ENCODE measurements at places on chromosomes 4 and X.

- no peak for DNase-seq
Measured at GRCh38 chrX:114717921-114718320, 134.0 kb downstream of the HTR2C start.

DNA sequence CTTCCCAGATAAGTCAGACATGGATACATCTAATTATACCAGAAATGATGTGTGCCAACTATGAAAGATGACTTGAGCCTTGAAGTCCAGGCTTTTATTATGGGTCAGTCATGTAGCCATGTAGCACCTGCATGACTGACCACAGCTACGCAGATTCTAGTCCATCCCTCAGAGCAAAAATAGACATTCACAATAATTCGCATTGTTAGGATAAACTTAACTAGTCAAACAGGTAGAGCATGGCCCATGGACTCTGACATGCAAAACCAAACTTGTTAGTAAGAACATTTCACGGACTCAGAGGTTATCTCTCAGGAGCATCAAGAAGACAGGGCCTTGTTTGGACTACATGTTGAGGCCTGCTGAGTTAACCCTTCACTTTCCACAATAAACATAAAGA, 132.6 kb downstream of the PWWP3B start:
- DNase-seq: no peak

DNA sequence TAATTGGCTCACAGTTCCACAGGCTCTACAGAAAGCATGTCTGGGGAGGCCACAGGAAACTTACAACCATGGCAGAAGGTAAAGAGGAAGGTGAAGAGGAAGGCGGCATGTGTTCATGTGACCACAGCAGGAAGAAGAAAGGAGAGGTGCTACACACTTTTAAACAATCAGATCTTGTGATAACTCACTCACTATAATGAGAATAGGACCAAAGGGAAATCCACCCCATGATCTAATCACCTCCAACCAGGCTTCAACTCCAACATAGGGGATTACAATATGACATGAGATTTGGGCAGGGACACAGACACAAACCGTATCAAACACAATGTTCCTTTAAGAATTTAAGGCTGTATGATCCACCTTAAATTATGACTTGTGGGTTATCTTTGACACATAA, 10.5 kb upstream of the PGM2 start:
- no peak for DNase-seq

GRCh38 chr4:139189417-139189749, 12.4 kb upstream of the ELF2 start:
- DNase-seq: no peak

DNA sequence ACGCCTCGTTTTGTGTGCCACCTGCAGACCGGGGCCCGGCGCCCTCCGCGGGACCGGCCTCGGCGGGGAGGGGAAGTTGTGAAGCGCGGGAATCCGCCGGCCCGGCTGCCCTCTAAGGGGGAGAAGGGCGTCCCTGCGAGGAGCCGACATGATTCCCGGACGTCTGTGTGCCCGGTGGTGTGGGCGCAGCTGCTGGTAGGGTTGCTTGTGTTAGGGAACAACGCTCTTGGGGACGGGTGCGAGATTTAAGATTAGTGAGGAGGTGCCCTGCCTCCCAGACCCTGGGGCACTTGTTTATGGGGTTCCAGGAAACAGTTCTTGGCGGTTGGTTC, 627 bp downstream of the CDKN2AIP start:
- no peak for DNase-seq

DNA sequence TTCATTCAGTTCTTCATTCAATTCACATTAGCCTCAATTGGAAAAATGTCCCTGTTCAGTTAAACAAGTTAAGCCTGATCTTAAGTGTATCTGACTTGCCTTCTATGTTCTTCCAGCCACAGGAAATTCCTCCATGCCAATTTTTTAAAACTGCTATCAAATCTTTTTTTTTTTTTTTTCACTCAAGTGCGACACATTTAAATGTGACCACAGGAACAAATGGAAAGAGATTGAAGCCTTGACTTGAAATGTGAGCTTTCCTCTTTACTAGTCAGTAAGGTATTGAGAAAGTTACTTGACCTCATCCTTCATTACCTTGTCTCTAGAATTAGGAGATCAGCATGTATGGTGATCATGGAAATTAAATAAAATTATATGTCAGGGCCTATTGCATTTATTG, 165.1 kb downstream of the SLIT2 start:
- no peak for DNase-seq

- DNase-seq: no peak
Measured at GRCh38 chr4:5424901-5425300, 283.5 kb downstream of the EVC2 start.

GRCh38 chr4:165077034-165077578, 23.4 kb downstream of the TRIM75 start:
- no peak for DNase-seq

GRCh38 chrX:105696870-105697269, 125.5 kb upstream of the NRK start:
- DNase-seq: no peak

DNA sequence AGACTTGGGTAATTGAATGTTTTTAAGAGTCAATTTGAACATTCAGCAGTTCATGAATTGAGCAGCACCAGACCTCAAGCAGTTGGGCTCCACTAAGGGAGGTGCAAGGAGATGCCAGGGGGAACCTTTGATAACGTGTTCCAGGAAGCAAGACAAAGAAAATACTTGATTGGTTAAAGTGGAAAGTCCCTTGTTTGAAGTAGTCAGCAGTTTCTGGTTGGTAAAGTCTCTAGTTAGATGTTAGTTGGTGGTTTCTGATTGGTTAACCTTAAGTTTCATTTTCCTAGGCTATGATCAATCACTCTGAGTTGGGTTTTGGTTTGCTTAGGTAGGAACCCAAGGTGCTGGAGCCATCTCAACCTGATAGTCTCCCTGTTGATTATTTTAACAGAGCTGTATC, 4.0 kb downstream of the HERC6 start:
- no peak for DNase-seq

DNA sequence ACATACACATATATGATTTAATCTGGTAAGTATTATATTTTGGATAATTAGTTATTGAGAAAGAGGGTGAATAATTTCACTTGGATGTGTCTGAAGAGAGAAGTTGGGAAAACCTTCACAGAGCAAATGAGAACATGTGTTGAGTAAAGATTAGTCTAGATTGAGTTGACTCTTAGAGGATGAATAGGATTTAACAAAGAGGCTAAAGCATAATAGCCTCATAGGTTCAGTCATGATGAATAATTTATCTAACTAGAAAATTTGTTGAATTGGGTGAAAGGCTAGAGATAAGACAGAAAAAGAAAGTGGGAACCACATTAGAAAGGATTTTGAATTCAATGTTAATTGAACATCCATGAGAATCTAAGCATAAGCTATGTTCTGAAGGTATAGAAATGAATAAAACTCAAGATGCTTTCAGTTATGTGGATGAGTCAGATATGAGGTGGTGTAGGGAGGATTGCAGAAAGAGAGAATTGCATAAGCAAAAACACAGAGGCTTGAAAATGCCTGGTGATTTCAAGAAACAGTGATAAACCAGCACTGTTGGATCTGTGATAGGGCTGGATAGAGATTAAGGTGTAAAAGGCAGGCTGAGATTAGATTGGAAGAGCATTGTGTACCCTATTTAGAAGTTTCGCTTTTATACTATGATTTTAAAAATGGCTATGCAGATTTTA, 207.6 kb upstream of the NR3C2 start:
- DNase-seq: no peak

DNA sequence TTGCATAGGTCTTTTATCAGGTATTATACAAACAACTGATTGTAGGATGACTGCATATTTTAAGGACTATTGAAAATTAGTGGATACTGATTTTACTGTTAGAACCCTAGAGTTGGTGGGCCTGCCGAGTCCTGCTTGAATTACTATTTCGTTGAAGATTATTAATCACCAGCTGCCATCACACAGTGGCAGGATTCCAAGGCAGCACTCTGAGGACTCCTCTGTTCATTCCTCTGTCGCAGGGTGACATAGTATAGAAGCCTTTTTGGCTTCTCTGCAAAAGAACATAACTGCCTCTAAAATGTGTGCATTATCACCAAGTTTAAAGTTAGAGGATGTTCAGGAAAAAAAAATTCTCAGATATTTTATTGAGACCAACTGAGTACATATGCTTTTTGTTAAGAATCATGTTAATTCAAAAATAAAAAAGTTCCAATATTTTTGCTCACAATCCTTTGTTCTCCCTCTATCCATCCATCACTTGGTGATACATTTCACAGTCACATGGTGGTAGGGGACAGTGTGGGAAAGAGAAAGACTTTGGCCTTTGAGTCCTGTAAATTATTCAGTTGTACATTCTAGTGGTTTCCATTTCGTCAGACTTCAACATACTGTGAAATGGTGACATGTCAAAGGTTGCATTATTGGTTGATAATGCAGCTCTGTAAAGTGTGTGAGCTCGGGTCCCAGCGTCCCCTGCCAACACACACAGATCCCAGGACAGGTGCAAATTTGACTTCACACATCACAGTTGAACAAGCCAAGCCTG, 332.5 kb downstream of the GRID2 start:
- DNase-seq: no peak

DNA sequence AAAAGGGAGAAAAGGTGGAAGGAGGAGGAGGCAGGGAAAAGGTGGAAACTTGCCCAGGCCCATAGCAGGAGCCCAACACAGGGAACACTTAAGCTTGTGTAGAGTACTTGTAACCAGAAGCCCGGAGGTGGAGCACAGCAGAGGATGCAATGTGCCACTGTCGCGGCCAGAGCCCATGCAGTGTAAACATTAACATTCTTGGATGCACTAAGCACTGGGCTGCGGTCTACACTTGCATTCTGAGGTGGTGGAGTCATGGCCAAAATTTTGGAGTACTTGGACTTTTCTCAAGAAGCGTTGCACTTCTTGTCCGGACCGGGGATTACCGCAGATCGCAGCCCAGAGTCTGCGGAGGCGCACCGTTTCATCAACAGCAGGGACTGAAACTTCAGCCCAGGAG, 4.5 kb upstream of the RHOXF1 start:
- DNase-seq: no peak

- no peak for DNase-seq
Measured at GRCh38 chrX:130628516-130628915, 226.7 kb downstream of the RBMX2 start.

- no peak for DNase-seq
Measured at GRCh38 chr4:121308328-121308663, 72.5 kb downstream of the QRFPR start.

DNA sequence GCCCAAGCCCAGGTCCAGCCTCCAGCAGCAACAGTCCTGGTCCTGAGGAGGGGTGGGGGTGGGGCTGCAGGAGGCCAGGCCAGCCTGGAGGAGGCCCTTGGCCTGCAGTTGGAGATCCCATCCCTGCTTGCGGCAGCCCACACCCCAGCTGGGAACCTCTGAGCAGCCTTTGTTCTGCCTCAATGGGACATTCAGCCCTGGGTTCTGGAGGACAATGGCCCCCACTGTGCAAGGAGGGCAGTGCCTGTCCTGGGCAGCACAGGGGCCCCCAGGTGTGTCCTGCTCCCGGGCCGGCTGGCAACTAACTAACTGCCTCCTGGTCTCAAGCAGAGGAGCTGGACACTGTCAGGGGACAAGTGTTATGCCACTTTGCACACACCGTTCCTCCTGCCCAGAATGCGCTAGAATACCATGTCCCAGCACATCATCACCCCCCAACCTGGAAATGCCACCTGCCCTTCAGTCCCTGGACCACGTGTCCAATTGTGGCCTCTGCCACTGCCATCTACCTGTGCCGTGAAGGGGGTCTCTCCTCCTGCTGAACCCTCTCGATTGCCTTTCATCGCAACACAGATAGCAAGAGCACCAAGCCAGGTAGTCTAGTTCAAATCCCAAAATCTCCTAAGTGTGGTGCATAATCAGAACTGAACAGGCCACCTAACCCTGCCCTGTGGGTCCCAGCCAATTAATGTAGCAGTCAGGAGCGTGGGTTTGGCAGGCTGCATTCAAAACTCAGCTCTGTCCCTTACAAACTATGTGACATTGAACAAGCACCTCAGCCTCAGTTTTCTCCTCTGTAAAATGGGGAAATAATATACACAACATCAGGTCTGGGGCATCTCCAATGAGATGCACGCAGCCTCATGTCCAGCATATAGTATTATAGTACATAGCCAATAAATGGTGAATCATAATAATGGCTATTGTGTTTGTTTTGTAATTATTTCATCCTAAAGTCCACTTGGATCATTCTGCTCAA, 8.8 kb downstream of the PPP2R2C start:
- no peak for DNase-seq

GRCh38 chr4:143743591-143743990, 43.1 kb upstream of the FREM3 start:
- DNase-seq: no peak

GRCh38 chrX:3286196-3286945, 60.1 kb downstream of the MXRA5 start:
- DNase-seq: no peak

DNA sequence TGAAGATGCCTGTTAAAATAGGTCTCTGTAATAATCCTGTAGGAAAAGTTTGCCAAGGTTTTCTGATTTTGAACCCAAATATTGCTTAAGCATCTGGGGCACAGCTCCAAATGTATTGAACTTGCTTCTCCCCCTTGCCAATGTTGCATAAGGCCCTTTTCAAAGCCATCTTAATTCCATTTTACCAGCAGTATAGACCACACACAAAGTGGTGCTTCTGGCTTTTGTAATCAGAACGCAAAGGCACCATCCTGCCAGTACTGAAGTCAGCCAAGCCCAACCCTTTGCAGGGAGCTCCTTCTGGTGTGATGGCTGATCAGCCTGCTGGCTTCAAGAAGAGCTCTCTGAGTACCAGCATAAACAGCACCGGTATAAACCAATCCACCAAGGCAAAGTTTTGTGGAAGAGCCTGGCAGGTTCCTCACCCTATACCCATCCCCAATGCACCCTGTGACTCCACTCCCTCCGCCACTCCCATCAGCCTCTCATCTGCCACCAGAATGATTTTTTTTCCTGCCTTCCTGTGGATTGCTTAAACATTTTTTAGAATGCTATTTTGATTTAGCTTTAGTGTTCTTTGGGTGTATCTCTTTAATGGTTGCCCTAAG, 39.2 kb upstream of the USP9X start:
- DNase-seq: no peak

DNA sequence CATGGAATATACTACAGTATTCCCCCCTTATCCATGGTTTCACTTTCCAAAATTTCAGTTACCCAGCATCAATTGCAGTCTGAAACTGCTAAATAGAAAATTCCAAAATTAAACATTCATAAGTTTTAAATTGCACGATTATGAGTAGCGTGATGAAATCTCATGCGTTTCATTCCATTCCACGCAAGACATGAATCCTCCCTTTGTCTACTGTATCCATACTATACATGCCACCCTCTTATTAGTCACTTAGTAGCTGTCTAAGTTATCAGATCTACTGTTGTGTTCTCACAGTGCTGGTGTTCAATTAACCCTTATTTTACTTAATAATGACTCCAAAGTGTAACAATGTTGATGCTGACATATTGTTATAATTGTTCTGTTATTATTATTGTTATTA, 261.2 kb upstream of the NDST4 start:
- no peak for DNase-seq

GRCh38 chr4:7074426-7074825, 6.6 kb upstream of the GRPEL1 start:
- no peak for DNase-seq

DNA sequence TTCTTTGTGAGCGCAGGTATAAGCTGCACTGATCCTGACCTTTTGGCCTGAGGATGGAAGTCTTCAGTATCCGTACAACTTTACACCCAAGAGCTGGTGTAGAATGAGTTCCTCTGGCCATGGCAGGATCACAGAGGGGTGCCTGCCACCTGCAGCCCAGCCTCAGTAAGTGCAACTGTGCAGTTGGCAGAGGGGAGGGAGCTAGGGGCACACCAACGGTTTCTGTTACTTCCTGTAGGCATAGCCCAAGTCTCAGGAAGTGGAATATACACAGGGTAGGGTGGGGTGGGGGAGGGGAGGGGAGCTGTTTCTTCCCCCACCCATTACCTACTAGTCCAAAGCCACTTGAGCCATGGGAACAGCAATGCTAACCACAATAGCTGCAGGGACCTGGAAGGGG, 85.4 kb upstream of the GBA3 start:
- no peak for DNase-seq
